ENCODE measurements at places on chromosomes 2 and 18. TPM values are rescaled to one million over a fixed set of nuclear protein-coding genes. Genes with fewer than 3 reads are reported as not detected.

Gene MRPS9
- 24.8 TPM for total RNA-seq

Gene TDRD15
- total RNA-seq = not detected

DNA sequence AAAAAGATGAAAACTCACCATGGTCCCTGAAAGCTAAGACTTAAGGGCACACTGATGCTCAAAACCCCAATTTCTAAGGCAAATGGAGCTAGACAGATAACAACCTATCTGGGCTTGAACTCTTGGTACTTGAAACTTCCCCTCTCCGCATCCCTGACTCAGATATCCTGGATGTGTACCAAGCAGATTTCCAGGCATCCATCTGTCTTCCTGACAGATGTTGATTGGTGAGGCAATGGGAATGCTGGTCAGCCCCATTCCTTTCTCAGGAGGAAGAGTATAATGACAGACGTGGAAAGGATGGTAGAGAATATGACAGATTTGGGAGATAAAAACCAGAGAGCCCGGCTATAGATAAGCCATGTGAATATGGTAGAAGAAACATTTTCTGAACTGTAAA, 69.2 kb downstream of the ADD2 start:
- no peak for DNase-seq

GRCh38 chr2:236661061-236661761, 91.6 kb downstream of the ACKR3 start:
- no peak for DNase-seq

Gene PRKAG3
- not detected for total RNA-seq

Gene C2orf81
- total RNA-seq = 3.9 TPM

Gene LHCGR
- not detected for total RNA-seq

DNA sequence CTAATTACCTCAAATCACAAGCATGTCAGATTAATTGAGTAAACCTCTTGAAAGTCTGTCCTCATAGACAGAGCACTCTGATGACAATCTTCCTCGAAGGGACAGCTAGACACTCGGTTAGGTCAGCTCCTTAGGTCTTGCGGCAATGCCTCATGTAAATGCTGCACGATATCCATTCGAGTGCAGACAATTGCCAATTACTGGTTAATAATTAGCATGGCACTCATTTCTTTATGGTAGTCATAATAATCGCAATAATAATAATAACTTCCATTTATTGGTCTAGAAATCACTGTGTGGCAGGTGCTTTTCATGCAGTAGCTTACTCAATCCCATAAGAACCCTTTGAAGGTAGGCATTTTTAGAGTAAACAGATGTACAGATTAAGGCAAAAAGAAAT, 44.7 kb upstream of the DSC1 start:
- no peak for DNase-seq

GRCh38 chr2:84427235-84428138, 31.6 kb downstream of the SUCLG1 start:
- DNase-seq = peak; percentile 4

Gene PKDCC
- total RNA-seq = 83.9 TPM

Gene ZSWIM2
- total RNA-seq = not detected

DNA sequence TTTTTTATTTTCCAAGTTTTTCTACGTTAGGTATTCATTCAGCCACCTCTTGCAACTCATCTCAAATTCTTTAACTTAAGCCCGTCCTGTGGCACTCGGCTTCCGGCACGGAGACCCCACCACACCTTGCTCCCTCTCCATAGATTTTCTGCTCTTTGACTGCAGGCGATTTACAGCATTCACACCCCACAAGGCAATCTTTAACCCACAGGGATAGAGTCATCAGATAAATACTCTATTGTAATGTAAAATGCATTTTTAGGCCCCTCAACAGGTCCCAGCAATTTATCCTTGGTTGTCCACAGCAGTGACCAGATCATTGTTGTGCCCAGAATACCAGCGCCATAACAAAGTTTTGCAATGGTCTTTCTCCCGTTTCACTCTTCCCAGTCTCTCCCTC, 132.3 kb upstream of the EPHA4 start:
- no peak for DNase-seq

GRCh38 chr2:229611360-229611759, 103.0 kb downstream of the DNER start:
- DNase-seq = no peak

DNA sequence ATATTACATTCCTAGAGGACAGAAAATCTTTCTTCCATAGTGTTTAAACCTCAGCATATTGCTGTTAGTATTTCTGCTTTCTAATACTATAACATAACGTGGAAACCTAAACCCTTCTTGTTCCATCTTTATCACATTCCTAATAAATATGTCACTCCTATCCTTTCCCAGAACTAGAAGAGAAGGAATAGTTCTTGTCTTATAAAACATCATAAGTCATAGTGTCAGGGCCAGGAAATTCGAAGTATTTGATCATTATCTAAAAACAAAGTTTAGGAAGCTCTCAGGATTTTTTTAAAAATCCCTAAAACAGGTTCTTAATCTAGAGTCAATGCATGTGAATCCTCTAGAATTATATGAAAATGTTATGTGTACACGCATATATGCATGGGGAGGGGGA, 2.0 kb downstream of the NHEJ1 start:
- DNase-seq = no peak

DNA sequence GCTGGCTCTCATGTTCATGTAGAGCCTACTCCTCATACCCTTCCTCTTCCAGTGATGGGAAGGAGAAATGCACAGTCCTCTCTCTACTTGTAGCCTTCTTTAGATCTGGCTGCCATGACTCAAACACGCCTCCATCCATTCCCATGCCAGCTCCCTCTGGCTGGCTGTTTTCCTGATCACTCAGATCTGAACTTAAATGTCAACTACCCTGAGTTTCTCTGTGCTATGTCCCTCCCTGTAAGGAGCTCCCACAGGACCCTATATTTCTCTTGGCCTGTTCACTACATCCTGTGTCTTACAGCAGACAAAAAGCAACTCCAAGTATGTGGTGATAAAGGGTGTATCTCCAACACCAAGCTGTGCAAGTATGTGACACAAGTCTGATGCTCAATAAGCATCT, 152.4 kb downstream of the TCF4 start:
- no peak for DNase-seq

Gene TIA1
- total RNA-seq = 73.9 TPM

- DNase-seq = no peak
Measured at GRCh38 chr18:63146828-63147409, 172.7 kb downstream of the BCL2 start.

DNA sequence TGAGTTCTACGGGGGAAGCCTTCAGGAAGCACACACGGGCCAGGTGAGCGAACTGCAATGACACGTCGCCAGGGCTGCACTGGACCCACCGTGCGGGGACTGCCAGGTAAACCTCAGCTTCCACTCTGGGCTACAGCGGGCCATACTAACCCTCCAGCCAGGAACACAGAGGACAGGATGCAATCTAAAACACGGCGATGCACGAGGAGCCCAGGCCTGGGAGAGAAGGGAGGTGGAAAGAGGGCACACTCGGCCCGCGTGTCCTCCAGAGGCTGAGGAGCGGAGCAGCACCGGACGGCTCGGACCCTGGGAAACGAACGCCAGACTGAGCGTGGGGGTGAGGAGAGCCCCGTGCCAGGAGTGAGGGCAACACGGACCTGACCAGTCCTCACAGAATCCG, 69.3 kb downstream of the HDAC4 start:
- no peak for DNase-seq

DNA sequence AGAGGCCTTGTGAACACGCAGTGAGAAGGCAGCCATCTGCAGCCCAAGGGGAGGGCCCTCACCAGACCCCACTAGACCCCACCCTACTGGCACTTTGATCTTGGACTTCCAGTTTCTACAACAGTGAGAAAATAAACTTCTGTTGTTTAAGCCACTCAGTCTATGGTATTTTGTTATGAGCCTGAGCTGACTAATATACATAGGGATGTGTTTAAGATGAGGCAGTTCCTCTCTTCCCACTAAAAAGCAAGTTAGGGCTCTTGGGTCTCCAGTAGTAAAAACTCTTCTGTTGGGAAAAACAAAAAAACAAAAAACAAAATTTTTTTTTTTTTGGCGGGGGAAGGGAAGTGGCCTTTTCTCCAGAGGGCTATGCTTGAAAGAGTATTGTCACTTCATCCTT, 233.2 kb upstream of the SMAD7 start:
- DNase-seq = no peak

Gene TUBA3E
- total RNA-seq = not detected

DNA sequence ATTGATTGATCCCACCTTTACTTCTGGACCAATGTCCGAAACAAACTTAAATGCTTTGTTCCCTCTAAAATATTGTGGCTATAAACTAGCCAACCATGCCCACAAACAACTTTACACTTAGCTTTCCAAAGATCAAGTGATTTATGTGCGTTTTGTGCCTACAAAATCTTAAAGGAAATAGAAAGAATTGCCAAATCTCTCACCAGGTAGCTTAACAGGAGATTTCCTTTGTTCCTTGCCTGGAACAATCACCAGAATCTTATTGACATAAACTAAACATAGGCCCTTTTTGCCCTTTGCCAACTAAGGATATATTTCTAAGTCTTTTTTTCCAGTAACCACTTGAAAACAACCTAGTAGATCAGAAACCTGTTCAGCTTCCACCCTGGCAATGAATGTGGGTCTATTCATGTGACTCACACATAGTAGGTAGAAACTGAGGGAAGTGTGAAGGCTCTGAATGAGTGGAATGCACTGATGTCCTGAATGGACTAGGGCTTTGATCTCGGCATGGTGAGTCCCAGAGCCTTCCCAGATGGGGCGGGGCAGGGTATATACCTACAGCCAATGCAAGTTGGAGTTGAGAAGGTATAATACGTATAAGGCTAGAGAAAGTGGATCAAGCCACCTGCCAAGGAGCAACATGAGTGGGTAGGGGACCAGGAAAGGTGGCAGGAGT, 94.6 kb upstream of the PPP1CB start:
- DNase-seq = no peak

DNA sequence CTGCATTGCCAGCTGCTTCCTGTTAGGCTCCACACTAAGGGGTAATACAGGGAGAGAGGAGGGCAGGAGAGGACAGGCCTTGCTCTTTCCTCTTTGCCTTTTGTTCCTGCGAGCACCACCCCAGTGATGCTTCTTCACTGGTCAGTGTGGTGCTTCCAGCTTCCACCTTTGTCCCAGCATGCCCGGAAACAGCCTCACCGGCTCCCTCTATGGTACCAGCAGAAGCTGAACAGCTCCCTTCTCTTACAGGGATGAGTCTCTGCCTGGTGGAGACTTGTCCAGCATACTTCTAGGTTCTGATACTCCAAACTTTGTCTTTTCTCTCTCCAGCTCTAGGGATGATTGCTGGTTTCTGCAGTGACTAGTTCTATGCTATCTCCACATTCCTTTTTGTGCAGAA, 413.3 kb downstream of the TSN start:
- no peak for DNase-seq

DNA sequence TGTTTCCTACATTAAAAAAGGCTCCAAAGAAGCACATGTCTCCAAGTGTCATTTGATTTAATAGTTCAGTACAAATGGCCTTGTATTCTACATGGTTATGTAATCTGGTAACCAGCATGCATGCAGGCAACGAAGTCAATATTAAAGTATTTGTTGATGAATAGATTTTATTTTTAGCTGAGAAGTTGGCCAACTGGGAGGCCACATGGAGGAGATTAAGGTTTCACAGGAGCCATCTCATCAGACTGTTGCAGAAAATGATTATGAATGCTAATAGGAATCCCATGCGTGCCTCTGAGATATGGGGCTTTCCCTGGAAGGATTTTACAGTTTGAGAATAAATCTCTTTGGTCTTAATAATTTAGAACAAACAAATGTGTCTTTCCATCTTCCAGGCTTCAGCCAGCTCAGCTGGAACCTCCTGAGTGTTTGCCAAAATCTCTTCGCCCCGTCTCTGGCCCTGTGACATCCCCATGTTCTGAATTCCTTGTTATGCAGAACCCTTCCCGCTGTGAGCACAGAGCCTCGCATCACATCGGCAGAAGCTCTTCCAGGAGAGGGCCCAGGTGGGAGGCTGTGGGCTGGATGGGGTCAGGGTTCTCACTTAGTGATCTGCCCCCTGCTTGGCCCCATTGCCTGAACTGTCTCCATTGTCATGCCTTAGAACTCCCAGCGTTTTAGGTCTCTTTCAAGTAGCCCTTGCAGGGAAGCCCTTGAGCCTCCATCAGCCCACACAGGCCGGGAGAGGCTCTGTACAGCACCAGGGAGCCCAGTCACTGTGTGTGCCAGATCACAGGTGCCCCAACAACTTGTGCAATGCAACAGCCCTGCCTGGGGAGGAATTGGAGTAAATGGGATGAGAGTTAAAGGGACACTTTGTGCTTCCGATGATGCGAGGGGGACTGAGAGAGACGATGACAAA, 190.5 kb upstream of the TWIST2 start:
- DNase-seq = no peak

DNA sequence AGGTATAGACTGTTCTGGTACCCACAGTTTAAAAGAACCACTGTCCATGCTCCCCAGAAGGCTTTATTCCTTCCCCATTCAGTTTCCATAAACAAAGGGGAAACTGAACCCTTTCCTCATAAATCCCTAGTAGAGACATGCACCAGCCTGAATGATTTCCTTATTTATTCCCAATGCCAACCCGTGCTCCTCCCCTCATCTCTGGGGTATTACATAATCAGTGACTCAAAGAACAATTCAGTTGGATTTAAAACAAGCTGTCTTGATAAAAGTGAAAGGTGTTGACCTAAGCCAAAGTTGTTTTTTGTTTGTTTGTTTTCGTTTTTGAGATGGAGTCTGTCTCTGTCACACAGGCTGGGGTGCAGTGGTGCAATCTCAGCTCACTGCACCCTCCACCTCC, 418.5 kb upstream of the CNTNAP5 start:
- no peak for DNase-seq

Gene ADD2
- 0.71 TPM for total RNA-seq

GRCh38 chr18:61579581-61579980, 246.4 kb downstream of the CDH20 start:
- no peak for DNase-seq

- DNase-seq = no peak
Measured at GRCh38 chr2:239381709-239382134, 19.1 kb downstream of the HDAC4 start.

Gene SERPINB5
- 13.4 TPM for total RNA-seq

DNA sequence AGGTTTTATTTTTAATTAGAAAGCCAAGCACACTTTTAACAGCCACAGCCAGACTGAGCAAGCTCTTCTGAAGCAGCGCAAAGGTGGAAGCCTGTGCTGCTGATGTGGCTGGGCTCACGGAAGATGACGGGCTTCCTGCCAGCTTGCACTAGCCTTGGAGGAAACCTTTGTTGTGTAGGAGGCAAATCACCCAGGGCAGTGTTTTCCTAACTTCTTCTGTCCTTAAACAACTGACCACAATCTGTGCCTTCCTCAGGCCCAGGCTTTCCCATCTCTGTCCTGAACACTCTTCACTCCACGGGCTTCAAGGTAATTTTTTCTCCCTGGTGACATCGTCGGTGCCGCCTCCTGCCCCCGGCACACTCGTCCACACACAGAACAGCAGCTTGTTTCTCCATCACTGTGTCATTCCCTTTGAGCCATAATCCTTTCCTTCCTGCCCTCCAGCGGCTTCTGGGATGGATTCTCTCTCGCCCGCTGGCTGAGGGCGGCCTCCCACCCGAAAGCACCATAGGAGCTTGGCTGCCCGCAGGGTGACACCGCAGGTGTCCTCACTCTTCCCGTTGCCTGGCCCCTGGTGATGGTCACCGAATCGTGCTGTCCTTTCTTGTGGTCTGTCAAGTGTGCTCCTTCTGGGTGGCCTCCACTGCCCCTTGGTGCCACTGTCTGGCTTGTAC, 31.1 kb upstream of the INHBB start:
- DNase-seq = no peak

Gene ALK
- total RNA-seq = not detected

- no peak for DNase-seq
Measured at GRCh38 chr18:73920033-73920432, 227.6 kb downstream of the FBXO15 start.

Measured in HT-29 (cell line).